AG08395 (cell line): ENCODE measurements at places on chromosomes 3 and 15.

- no peak for DNase-seq
Measured at GRCh38 chr3:182913889-182914288, 66.4 kb downstream of the DCUN1D1 start.

DNA sequence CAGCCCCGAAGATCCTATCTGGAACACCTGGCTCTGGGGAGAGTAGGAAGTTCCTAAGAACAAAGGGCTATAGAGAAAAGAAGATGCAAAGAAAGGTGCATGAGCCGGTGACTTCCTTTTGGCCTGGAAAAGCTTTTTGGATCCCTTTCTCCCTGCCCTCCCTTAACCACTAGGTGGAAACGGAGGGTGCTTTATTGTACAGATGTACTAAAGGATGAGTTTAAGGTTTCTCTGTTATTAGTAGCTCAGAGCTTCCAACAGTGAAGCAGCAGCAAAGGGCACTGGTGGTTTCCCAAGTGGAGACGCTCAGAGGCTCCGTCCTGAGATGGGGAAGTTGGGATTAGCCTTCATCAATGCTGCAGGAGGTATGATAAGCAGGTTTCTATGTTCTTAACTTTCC lies 5.9 kb upstream of the ADGRG7 start:
- DNase-seq: peak; percentile 29

DNA sequence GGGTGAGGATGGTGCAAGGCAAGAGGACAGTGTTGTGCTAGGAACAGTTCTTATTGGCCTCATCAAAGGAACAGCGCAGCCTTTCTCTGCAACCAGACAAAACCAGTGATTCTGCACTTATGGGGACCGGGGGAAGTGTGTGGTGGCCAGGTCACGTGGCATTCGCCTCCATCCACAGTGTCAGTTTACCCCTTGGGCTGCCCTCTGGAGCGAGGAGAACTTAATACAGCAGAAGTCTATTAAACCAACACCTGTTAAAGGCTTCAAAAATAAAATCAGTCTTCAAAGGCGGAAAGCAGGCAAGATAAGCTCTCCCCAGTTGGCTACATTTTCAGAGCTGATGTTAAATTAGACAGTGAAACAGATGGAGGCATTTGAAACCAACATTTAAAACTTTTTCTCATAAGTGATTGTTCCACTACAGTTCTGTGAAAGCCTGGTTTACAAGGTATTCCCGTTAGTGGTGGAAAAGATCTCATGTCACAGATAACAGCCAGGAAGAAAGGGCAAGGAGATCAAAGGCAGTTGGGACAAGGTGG lies 75.2 kb downstream of the LRIG1 start:
- DNase-seq: no peak

GRCh38 chr15:27234593-27234992 lies 263.6 kb downstream of the GABRG3 start:
- no peak for DNase-seq

DNA sequence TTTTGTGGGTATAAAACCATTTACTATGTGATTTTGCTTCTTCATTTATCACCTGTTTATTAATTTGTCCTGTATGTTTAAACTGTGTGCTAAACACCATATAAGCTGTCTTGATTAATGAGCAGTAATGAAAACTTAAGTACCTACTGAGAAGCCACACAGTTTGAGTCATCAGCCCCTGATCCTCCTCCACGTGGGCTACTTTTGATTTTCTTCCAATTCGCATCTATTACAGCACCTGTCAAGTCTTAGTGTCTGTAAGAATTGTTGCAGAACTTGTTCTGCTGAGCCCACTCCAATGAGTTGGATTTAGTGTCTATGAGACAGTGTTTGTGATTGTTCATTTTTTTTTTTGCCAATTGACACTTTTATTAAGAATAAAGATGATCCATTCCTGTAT lies 16.8 kb downstream of the EPHA6 start:
- no peak for DNase-seq

DNA sequence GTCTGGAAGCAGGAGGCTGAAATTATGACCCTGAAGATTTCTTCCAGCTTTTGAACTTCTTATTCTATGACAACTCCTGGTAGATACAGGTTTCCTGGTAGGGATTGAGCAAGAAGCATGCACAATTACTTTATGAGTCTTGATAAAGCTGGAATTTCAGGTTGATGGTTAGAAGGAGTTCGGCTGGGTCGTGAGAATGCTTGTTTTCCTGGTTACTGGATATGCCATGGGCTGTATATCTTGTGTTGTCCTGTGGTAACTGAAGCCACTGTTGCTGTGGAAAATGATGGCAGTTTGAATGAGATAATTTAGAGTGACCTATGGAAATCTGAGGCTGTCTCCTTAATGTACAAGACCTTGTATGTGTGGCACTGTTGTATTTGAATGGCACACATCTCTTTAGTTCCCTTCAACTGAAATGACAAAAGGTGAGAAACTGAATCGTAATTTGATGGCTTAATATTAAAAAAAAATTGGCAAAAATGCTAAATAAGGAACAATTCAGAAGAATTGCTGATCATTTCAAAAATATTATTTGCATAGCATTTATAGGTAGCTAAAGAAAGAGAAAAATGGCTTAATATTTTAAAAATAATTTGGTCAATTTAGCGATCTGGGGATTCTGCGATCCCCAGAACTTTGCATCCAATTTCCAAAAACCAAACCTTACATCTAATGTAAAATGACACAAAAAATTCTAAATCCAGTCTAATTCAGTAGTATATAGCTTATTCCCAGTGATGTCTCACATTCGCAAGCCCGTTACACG lies 1.1 kb upstream of the UBE2E1 start:
- DNase-seq: no peak

DNA sequence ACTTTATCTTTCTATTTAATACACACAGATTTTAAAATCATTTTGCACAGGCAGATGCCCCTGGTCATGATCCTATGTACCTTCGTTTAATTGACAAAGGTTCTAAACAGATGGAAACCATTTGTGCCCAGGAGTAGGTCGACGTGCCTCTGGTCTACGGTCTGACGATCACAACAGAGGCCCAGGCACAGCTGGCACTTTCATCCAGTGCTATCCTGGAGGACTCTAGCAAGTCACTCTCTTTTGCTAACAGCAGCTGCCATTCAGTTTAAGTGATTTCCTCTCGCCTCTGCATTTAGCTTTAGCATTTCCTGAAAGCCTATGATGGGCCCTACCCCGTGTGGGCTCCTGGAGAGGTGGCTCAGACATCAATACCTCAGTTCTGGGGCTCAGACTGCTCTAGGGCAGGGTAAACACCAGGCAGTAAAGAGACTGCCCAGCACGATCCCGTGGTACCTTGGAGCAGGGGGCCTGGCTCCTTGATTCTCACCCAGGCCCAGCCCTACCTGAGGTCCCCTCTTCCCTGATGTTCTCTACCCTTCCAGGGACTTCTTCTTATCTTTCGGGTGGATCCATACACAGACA lies 83.2 kb upstream of the SNRPA1 start:
- no peak for DNase-seq

GRCh38 chr3:194688200-194688740 lies 2.6 kb downstream of the FAM43A start:
- no peak for DNase-seq

- peak; percentile 63 for DNase-seq
Measured at GRCh38 chr3:14791343-14791945, 27.3 kb upstream of the FGD5 start.

DNA sequence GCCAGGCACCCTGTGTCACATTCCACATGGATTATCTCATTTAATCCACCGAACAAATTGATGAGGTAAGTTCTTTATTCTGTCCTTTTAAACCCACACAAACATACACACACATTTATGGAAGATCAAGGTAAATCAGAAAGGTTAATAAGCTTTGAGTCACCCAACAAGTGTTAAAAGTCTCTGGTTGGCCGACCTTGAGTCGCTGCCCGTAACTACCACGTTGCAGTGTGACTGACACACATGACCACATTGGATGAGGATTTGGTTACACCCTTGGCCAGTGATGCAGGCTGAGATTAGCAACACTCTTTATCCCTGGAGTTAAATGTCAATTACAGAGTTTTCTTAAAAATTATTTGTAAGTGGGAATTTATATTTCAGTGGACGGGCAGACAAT lies 19.2 kb downstream of the FOXP1 start:
- no peak for DNase-seq

- DNase-seq: no peak
Measured at GRCh38 chr3:53555068-53555588, 60.7 kb downstream of the CACNA1D start.

DNA sequence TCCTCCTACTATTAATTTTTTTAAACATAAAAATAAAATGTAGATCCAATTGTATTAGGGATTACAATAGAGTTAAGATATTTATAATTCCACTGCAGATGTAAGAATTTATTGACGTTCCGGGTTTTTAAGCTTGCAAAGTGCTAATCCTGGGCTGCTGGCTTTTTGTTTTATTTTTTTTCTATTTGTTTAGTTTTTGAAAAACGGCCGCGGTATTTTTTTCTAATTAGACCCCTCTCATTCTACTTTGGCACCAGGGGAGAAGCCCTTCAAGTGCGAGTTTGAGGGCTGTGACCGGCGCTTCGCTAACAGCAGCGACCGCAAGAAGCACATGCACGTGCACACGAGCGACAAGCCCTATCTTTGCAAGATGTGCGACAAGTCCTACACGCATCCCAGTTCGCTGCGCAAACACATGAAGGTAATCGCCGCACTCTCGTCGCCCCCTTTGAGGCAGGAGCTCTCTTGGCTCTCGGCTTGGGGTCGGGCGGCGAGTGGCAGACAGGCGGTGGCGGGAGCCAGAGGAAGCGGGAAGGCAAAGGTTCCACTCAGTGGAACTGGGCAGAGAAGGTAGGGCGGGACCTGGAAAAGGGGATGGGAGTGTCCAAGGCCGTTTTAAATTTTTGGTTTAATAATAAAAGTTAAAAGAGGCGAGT lies 3.2 kb downstream of the ZIC1 start:
- DNase-seq: no peak

DNA sequence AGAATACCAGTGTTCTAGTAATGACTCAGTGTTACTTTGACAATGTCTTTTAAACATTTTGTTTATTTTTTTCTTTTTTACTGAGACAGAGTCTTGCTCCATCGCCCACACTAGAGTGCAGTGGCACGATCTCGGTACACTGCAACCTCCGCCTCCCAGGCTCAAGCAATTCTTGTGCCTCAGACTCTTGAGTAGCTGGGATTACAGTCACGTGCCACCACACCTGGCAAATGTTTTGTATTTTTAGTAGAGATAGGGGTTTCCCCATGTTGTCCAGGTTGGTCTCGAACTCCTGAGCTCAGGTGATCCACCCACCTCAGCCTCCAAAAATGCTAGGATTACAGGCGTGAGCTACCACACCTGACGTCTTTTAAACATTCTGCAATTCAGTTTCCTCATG lies 15.7 kb downstream of the AQR start:
- DNase-seq: no peak

DNA sequence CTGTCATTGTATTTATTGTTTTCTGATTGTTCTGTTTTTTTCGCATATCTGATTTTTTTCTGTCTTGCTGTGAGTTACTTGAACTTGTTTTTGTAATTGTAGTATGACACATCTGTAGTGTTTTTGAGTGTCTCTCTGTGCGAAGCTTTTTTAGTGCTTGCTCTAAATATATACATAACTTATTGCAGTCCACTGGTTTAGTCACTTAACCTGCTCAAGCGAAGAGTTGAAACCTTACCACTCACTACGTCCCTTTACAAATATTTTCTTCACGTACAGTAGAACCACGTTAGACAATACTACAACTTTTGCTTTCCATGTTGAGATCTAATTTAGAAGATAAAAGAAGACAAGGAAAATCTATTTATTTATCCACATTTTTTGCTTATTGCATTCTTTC lies 713.0 kb upstream of the GRM7 start:
- DNase-seq: no peak
